ENCODE measurements at places on chromosomes 6 and 20.

- DNase-seq: peak; percentile 80
Observed at GRCh38 chr6:4775494-4776130, 592 bp upstream of the CDYL start.

DNA sequence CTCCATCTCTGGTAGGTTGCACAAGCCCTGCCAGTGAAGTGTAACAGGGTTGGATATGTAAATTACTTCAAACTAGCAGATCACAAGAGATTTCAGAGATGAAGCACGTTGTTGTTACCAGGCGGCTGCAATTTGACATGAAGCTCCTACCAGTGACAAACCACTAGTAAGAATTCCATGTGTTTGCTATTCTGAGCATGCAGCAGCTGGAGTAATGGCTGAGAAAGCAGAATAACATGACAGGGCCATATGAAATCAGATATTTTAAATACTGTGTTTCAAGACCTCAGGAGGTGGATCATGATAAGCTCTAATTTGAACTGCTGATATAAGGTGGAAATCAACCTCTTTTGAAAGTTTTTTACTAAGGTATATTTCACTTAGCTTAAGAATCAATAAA lies 11.4 kb downstream of the RIN2 start:
- no peak for DNase-seq

DNA sequence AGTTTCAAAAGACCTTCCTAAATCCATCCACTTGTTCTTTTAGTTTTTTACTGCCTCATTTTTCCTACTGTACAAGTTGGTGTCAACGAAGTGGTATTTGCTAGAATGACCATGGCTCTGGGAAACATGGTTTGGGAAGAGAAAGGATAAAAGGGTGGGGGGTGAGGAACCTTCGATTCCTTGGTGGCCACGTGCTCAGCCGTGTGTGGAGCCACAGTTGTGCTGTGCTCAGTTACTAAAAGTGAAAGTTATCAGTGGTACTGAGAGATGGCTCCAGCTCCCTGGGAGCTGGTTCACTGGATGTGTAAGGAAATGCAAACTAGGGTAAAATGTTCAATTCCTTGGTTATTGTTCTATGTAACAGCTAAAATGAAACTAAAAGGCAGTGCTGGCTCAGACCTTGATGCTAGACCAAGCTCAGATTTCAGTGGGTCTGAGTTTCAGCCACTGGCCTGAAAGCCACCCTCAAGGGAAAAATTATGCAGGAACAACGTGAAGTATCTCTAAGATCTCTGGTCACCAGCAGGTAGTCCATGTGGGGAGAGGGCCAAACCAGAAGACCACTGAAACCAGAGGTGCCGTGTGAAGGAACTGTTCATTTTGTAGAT lies 7.4 kb upstream of the SLC22A2 start:
- no peak for DNase-seq

DNA sequence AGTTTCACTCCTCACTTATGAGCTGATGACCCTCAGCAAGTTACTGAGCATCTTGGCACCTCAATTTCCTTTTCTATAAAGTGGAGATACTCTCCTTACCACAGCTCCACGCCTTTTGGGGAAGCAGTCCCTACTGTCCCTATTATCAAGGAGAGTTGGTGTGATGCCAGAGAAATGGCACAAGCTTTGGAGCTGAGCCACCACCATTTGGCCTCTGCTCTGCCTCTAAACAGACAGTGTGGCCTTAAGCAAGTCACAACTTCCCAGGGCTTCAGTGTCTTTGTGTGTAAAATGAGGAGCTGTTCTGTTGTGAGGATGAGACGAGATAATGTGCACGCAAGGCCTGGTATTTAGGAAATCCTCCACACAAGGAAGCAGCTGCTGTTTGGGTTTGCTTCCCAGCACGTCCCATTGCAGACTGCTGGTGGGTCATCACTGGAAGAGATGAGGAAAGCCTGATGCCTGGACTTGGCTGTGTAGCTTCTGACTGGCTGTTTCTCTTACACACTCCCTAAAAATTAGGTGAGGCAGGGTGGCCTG lies 18.5 kb downstream of the NSFL1C start:
- DNase-seq: no peak

DNA sequence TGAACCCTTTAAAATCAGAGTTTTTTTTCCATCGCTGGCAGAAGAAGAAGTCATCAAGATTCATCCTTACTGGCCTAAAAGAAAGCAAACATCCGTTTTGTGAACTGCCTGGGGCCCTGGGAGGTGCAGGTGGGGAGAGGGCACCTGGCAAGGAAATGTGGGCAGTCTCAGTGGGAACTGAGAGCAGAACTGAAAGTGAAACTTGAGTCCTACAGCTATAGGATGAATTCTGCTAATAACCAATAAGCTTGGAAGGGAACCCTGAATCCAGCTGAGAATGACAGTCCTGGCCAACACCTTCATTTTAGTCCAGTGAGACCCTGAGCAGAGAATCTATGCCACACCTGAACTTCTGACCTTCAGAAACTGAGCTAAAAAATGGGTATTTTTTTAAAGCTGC lies 130.1 kb upstream of the ASCC3 start:
- DNase-seq: no peak

- peak; percentile 44 for DNase-seq
Observed at GRCh38 chr6:18260448-18261106, 3.8 kb downstream of the DEK start.

DNA sequence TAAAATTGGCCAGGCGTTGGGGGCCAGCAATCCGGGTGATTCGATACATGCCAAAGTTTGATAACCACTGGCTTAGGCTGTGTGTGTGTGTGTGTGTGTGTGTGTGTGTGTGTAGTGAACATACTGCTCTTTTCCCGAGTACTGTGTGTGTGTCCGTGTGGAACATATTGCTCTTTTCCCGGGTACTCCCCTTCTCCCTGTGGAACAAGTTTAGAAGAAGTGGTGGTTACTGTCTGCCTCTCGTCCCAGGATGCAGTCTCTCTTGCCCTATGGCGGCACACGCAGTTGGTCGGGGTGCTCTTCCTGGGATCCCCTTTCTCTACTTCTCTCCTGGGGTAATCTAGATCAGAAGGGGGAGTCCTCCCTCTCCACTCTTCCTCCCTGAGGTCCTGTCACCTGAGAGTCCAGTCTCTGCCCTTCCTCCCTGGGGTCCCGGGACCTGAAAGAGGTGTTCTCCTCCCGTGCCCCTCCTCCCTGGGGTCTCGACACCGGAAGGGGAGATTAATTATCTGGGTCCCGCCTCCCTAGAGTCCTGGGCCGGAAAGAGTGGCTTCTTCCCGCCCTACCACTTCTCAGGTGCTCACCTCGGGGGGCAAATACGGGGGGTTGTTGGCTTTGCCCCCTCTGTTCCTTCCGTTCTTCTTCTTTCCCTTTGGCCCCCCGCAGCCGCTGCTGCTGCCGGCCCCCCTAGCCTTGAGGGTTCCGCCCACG lies 516 bp downstream of the GTPBP2 start:
- DNase-seq: peak; percentile 70

DNA sequence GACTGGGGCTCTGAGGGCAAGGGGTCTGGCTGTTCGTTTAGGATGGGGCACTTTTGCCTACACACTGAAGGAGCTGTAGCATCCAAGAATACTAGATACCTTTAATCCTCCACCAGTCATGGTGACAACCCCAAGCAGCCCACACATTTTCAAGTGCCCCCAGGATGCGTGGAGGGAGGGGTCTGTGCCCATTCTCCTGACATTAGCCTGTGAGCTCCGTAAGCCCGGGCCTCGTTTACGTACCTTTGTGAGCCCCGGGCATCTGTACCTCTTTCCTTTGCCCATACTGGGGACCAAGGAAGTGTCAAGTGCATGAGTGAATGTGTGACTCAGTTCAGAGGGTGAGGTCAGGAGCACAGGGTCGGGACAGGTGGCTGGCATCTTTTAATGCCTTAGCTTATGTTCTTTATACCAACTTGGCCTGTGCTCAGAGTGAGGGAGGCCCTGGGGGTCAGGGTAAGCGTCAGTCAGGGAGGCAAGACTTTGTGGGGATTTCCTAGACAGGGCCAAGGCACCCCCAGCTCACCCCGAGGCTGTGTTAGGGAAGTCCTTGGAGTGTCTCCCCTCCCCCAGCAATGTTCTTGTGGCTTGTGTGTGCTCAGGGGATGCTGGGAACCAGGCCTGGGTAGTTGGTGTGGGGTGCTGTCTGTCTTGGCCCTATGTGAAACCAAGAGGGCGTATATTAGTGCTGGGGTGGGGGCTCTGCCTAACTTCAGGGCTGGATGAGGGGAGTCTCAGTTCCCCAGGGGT lies 12.9 kb downstream of the VEGFA start:
- no peak for DNase-seq

DNA sequence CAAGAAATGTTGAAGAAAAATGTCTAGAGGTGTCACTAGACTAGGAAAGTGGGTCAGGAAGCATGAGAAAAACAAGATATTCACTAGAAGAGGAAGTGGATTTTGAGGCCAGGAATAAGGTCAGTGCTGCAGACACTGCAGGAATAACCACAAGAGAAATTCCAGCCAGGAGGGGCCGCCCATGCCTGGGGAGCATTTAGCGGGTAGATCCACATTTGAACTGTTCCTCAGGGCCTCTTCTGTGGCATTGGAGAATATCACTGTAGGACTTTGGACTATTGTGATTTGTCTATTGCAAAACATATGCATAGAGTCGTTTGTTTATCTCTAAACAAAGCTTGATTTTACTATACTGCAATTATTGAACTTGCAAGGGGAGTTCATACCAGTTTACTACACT lies 49.6 kb upstream of the CCDC28A start:
- no peak for DNase-seq

GRCh38 chr6:140202964-140203515 lies 828.6 kb upstream of the CITED2 start:
- DNase-seq: no peak

DNA sequence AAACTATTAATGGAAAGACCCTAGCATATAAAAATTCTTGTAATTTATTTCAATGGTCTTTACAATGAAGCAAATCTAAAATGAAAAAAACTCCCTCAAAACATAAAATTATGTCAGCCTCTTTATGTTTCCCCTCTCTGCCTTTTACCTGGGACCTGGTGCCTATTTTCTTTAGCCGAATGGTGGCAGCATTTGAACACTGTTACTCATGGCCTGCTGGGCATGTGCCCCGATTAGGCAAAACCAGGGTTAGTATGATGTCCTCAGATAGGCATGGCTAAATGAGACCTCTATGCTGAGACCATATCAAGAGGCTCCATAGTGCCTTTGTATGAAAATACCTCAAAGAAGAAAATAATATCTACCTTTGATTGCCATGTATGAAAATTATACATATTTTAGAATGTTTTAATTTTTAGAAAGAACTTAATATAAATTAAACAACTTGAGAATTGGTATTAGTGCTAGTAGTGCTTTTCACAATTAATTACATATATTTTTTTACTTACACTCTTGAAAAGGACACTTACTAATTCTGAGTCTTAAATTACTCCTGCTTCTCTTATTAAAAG lies 22.5 kb upstream of the C6orf58 start:
- no peak for DNase-seq

DNA sequence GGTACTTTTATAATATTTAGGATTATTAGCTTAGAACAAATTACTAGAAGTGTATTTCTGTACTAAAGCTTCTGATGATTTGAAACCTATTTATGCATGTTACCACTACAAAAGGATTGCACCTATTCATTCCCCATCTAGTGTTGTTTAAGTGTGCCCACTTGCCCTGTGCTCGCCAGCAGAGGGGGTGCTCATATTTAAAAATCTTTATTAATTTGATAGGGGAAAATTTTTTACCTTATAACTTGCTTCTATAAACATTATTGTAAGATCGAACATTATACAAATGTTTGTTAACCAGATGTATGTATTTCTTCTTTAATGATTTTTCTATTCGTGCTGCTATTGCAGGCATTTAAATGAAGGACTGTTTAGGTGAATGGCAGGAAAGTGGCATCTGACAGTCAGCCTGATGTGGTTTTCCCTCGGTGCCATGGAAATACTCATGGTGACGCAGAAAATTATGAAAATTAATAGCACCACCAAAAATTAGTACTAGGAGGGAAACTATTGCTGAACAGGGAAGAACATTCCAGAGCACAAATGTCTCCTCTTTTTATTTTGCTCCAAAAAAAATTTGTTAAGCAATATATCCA lies 44.1 kb upstream of the FNDC1 start:
- DNase-seq: no peak

DNA sequence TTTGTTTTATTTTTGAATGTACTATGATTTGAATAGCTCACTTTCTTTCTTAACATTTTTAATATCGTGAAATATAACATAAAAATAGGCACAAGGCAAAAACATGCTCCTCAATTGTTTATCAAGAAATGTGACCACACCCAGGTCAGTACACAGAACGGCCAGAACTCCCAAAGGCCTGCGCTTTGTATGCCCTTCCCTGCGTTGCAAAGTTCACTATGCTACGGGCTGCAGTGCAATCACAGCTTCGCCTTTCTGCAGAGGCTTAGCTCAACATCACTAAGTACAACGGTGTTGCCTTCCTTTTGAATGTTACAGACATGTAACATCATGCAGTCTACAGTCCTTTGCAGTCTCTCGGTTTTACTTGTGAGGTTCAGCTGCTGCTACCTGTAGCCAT lies 333.4 kb downstream of the THBS2 start:
- DNase-seq: no peak

Measured in activated T-cell treated with anti-CD3 and anti-CD28 coated beads, Interleukin-2, amount 50 U/mL, for 24 hours (primary cell).